Stimulated activated CD8-positive, alpha-beta memory T cell treated with anti-CD3 and anti-CD28 coated beads, Interleukin-15, amount 100 ng/mL, for 1 hour (primary cell): ENCODE measurements at places on chromosomes 1 and 21.

DNA sequence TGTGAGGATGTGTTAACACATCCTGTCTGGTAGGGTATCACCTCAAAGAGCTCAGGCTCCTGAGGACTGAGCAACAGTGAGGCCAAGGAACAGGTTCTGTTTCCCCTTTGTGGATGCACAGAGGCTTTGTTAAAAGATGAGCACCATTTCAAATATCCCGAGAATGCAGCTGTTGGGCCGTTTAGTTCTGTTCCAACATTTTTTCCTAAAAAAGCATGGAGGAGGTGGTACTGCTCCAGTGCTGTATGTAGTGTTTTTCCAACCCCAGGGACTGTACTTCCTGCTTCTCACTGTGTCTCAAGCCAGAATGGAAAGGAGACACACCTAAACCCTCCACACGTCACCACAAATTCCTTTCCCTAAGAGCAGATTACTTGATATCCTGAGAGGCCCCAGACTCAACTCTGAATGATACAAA, 53.8 kb upstream of the BCL10 start:
- no peak for DNase-seq

DNA sequence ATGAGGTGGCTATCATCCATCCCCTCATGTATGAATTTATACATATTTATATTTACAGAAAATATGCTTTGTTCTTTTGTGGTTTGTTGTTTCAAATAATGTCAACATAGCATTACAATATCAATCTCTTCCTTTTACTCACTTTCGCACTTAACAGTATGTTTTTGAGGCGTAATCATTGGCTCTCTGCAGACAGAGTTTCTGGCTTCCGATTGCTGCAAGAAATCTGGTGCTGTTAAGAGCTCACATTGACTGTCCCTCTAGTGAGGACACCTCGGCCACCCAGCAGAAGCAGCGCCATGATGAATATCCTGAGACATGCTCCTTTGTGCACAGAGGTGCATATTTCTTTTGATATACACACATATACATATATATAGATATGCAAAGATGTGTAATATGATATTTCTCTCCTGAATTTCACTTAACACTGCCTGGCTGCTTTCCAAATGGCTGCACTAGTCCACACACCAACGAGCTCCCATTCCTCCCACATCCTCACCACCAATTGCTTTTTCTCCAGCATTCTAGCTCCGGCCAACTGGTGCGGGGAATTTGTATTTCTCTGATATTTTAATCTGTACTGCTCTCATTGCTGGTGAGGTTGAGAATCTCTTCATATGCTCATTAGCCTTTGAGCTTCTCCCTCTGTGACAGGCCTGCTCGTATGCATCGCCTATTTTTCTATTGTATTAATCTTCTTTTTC, 248.4 kb downstream of the SIPA1L2 start:
- no peak for DNase-seq

GRCh38 chr1:238672262-238672661, 714.1 kb upstream of the CHRM3 start:
- DNase-seq = no peak

- peak; percentile 95 for DNase-seq
Measured at GRCh38 chr1:156751757-156752481, 444 bp upstream of the HDGF start.

DNA sequence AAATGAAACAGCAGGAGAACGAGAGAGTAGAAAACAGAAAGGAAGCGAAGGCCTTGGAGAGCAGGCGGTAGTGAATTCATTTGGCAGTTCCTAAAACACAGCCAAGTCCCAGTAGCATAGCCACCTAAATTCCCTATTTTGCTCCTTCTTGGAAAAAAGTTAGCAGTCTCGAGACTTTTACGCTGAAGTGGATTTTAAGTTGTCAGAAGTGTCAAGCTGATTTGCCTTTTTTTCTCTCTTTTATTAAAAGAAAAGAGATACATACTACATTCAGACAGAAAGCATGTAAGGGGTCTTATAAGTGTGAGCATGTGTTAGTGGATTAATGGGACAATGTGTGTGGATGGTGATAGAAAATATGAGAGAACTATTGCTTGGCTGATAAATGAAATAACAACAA, 19.2 kb downstream of the NFIA start:
- DNase-seq = no peak

- no peak for DNase-seq
Measured at GRCh38 chr1:45009956-45010854, 919 bp downstream of the HECTD3 start.

DNA sequence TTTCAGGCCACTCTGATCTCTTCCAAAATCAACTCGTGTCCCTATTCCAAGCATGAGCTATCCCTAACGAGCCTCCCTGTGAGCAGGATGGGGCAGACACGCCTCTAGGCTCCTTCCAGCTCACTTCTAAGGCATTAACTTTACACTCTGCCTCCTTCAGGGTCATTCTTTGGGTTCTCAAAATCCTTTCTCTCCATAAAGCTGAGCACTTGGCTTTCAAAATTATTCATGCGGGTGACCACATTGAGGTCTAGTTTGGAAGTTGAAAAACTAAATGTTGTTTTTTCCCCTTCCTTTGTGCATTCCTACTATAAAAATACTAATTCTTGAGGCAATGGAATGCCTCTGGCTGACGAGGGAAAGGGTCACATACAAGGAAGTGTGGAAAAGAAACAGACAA, 33.5 kb upstream of the BMP8B start:
- no peak for DNase-seq
